Activated T-helper 1 cell treated with Interleukin-2 at 50 U/mL for 16 hours (primary cell): ENCODE measurements at places on chromosomes 2 and 18.

DNA sequence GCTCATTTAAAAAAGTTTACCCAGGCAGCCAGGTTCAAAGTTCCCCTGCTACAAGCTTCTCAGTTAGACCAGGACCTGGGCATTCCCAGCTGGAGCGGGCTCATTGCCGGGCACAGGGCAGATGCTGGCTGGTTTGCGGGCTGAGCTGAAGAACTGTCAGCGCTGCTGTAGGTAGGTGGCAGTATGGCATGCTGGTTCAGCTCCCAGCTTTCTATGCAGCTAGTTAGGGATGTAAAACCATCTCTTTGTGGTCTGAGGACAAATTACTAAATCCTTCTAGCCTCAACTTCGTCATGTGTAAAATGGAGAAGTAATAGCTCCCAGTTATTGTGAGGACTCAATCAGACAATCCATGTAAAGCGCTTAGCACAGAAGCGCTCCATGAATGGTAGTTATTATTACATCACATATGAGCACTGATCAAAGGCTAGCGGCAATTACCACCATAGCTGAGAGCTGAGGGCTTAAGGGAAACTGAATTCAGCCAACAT is 2.4 kb upstream of the LDLRAD4 start:
- peak; percentile 32 for DNase-seq

- DNase-seq, result no peak
Observed at GRCh38 chr2:16075045-16076012, 135.0 kb downstream of the MYCN start.

- no peak for DNase-seq
Observed at GRCh38 chr18:37570336-37570930, 4.8 kb upstream of the CELF4 start.

- DNase-seq, result no peak
Observed at GRCh38 chr2:43082111-43082894, 144.1 kb downstream of the ZFP36L2 start.

DNA sequence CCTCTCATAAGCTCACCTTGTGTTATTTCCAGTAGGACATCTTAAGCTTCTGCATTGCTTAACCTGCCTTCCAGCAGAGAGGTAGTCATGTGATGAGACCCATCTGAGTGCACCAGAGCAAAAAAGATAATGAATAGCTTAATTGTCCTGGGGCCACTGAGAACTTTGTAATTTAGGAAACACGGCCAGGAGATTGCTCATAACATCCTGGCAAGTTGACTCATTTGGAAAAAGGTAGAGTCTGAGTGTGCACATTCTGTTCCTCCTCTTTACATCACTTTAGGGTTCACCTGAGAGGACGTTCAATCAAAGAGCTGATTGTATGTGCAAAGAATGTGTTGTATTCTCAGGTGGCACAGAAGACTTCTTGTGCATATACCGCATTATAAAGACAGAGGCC is 830.2 kb upstream of the SOX11 start:
- no peak for DNase-seq

DNA sequence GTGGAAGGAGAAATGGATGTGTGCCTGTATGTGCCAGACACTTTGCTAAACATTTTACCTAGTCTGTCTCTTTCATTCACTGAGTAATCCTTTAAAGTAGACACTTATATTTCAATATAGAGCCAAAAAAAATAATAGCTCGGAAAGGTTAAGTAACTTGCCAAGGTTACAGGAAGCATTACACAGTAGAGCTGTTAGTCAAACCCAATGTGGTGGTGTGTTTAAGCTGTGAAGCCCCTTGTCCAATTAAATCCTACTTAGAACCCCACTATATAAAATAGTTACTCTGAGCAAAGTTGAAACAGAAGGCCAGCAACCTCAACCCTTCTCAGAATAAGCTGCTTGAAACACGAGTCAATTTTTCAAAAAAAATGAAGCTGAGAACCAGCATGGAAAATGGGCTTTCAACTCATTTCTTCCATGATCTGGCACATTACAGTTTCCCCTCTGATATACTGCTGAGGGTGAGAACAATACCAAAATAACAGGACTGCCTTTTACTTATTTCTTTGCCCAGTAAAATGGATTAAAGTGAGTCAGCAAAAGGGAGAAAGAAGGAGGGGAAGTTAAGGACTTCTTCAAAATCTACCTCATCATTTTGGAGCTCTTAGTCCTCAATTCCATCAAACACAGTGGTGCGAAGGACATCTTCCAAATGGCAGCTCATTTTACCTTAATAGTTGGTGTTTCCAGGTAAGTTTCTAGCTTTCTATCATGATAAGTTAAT is 7.9 kb downstream of the RDH14 start:
- DNase-seq, result no peak

- no peak for DNase-seq
Observed at GRCh38 chr2:218192902-218193430, 24.0 kb upstream of the ARPC2 start.

- DNase-seq, result no peak
Observed at GRCh38 chr2:230830428-230830827, 34.3 kb upstream of the ITM2C start.

DNA sequence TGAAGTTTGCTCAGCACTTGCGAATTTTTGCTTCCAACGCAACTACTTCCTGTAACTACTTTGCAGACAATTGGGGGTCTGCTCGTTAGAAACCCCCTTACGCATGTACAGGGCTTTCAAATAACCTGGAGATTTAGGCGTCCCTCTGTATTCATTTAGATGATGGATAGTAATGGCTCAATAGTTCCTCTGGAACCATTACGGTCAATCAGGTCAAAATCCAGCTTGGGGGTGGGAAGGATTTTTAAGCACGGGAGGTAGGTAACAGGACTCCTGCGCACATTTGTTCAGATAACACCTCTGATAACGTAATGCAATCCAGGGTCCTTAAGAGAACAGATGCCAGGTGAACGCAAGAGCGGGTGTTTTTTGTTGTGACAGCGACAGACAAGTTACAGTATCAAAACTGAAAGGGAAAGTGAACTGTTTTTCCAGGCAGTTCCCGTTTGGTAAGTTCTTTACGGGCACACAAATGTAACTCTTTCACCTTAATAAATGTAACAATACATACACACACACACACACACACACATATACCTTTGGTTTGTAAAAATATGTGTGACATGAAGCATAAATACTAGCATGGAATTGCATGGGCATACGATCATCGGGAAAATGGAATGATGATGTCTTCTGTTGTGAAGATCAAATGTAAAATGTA is 3.8 kb upstream of the OSR1 start:
- no peak for DNase-seq

DNA sequence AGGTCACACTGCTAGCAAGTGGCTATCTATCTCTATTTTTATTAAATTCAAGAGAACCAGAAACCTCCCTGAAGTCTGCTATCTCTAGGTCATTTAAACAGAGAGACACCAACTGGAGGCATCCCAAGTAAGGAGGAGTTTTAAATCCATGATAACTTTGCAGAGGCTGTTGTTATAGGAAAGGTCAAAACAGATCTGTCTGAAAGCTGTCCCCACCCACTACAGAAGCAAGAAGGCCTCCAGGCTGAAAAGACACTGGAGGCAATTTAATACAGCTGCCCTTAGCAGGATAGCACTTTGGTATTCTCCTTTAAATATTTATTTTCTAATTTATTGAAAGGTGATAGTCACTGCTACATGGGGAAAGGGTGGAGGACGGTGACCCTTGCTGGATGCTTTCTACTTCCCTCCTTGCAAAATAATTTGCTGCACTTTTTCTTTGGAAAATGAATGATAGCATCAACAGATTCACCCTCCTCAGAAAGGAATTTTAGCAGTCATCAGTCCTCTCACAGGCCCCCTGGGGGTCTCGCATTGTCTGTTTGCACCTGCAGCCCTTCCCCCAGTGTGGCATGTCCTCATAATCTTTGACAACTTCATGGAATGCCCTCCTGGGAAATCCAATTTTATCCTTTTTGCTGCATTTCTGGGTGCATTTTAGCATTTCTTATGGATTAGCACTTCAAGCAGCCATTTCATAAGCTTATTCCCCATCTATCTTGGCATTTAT is 429.5 kb upstream of the TNP1 start:
- no peak for DNase-seq

DNA sequence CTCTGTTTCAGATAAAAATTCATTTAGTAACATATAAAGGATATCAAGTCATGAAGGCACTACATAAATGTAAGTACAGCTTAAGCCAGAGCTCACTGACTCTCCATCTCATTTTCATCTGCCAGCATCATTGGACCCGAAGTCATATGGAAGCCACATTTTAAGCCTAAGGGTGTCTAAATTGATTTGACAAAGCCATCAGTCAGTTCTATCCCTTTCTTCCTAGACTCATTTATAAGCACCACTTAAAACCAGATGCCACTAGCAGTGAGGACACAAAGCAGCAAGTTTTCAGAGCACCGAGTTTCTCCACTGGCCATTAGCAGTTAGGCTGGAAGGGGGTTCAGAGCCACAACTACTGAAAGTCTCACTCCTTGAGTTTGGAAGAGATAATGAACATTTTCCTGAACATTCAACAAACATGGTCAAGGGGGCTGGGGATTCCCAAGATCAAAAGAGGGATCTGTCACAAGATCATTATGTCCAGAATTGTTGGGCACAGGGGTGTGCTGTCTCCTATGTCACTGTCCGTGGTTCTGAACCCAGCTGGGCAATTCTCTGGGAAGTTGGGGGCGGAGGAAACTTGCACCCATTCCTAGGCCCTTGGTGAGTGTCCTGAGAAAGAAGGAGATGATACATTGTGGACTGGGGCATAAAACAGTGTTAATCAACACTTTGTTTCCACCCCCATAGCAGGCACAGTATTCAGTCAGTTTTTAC is 158.5 kb upstream of the LMAN1 start:
- DNase-seq, result no peak

- no peak for DNase-seq
Observed at GRCh38 chr2:131032393-131032836, 60.8 kb downstream of the FAM168B start.

GRCh38 chr2:152507907-152508306 is 172.9 kb downstream of the FMNL2 start:
- no peak for DNase-seq

DNA sequence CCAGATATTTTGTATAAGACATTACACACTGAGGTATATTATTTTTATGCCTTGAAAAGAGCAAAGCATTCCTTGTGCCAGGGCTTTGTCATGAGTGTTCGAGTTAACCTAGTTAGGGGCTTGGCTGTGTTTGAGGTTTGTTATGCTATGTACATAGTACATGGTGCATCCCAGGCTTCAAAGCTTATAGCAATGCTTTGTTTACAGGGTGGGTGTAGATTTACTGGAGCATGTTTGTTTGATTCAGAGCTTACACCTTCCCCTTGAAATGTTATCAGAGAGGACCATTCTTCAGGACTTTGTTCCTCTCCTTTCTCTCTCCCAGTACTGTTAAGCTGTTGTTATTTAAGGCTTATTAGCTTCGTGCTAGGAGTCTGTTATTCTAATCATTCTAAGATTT is 738.7 kb upstream of the LRRTM4 start:
- DNase-seq, result no peak

- DNase-seq, result peak; percentile 11
Observed at GRCh38 chr2:11681722-11682589, 12.0 kb upstream of the NTSR2 start.

DNA sequence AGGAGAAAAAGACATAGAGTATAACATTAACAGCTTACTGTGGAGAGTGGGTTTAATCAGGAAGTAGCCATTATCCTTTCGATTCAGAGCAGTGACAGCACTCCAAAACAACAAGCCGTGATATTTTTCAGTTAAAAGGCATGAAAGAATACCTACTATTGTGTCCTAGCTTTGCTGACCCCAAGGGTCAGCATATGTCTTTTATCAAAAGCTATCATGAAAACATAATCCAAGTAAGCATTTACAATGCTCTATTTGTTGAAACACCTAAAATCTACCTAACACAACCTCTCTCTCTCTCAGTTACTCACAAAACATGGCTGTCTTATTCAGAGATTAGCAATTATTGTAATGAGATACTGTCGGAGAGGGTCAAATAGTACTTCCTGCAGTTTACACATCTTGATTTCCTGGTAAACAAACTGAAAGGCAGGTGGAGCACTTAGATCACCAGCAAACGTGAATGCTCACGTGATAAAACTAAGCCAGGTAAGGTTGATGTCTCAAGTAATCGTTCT is 100.0 kb downstream of the BAZ2B start:
- DNase-seq, result no peak

DNA sequence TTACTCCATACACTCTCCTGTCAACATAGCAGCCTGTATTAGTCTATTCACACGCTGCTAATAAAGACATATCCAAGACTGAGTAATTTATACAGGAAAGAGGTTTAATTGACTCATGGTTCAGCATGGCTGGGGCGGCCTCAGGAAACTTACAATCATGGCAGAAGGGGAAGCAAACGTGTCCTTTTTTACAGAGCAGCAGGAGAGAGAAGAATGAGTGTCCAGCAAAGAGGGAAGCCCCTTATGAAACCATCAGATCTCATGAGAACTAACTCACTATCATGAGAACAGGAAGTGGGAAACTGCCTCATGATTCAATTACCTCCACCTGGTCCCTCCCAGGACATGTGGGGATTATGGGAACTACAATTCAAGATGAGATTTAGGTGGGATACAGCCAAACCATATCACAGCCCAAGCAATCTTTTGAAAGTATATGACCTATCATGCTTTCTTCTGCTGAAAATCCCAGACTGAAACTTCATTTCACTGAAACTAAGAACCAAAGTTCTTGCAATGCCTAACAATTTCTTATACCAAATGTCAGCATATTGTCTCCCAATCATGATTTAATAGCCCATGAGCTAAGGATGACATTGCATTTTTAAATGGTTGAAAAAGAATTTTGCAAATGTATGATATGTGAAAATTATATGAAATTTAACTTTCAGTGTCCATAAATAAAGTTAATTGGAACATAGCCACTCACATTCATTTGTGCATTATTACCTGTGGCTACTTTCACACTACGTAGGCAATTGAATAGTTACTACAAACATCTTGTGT is 686.8 kb upstream of the ZEB2 start:
- DNase-seq, result no peak
